ENCODE measurements at places on chromosomes 12 and 14.

DNA sequence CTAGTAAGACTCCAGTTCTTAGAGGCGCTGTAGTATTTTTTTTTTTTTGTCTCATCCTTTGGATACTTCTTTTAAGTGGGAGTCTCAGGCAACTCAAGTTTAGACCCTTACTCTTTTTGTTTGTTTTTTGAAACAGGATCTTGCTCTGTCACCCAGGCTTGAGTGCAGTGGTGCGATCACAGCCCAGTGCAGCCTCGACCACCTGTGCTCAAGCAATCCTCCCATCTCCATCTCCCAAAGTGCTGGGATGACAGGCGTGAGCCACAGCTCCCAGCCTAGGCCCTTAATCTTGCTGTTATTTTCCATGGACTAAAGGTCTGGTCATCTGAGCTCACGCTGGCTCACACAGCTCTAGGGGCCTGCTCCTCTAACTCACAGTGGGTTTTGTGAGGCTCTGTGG is 21.3 kb downstream of the GPRC5A start:
- no peak for DNase-seq

- DNase-seq = no peak
Observed at GRCh38 chr14:83594874-83595273, 1935.1 kb upstream of the FLRT2 start.

DNA sequence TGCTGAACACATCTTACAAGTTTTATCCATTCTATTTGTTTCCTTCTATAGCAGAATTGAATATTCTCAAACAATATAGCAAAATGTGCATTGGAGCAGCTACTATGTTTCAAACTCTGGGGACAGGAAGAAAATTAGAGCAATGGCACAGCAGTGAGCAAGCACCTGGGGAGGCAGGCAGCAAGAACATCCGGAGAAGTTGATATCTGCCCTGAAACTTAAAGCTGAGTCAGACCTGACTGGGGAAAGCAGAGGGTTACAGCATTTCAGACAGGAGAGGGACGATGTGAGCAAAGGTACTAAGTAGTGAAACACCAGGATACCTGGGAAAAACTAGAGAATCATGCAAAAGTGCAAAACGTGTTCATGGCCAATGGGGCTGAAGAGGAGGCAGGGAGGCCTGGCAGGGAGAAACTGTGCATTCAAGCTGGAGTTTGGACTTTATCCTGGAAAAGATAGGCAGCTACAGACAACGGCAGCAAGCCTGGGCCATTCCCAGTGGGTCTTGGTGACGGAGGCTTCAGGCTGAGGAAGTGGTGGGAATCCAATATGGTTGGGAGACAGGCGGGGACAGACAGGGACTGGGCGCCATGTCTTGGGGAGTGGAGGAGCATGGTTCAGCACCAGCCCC is 118.0 kb upstream of the CDKN3 start:
- no peak for DNase-seq

DNA sequence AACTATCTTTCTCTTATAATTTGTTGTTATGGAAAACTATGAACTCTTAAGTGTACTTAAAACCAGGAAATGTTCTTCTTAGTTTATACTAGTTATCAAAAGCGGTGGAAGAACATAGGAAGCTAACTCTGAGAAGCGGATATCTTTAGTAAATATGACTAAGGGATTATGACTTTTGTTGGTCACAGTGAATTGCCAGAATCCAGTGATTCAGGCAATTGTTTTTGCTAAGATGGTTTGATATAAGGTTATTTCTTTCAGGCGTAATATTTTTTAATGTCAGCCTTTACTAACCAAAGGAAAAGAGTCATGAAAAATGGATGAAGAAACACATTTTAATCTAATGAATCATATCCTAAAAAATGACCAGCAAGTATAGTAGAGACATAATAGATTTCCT is 473.5 kb downstream of the FOXG1 start:
- DNase-seq = no peak

- no peak for DNase-seq
Observed at GRCh38 chr12:105194947-105195346, 41.0 kb downstream of the APPL2 start.

- DNase-seq = no peak
Observed at GRCh38 chr14:31253746-31254471, 46.3 kb upstream of the HECTD1 start.

All from esophagus squamous epithelium (tissue), 5 donors.